Sciatic nerve (tissue), 2 donors: ENCODE measurements at places on chromosomes 12 and 14.

GRCh38 chr14:26791117-26791806, 193.4 kb upstream of the NOVA1 start:
- DNase-seq: no peak

DNA sequence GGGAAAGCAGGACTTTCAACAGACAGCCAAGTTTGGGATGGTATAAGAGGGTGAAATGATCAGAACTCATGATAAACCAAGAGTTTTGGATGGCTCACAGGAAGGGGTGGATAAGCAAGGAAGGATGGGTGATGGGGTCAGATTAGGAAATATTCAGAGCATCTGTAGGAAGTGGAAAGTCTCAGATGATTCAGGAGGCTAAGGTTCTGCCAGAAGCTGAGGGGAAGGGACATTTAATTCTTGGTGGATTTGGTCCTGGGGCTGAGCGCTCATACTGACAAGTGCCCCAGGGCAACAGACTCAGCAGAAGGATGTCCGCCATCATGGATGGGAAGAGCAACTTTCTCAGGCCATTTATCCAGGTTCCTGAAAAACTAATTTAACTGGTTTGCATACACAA, 28.4 kb upstream of the BDKRB2 start:
- DNase-seq: no peak

- DNase-seq: no peak
Measured at GRCh38 chr12:46388427-46389021, 16.0 kb upstream of the SLC38A2 start.

- no peak for DNase-seq
Measured at GRCh38 chr12:115918763-115919162, 358.7 kb downstream of the MED13L start.

GRCh38 chr12:106492857-106493256, 89.9 kb upstream of the RFX4 start:
- no peak for DNase-seq

GRCh38 chr12:104974626-104975290, 11.4 kb upstream of the NOPCHAP1 start:
- DNase-seq: no peak

- no peak for DNase-seq
Measured at GRCh38 chr12:18811273-18811672, 73.4 kb downstream of the CAPZA3 start.
